ENCODE measurements at places on chromosomes 11 and 22.

DNA sequence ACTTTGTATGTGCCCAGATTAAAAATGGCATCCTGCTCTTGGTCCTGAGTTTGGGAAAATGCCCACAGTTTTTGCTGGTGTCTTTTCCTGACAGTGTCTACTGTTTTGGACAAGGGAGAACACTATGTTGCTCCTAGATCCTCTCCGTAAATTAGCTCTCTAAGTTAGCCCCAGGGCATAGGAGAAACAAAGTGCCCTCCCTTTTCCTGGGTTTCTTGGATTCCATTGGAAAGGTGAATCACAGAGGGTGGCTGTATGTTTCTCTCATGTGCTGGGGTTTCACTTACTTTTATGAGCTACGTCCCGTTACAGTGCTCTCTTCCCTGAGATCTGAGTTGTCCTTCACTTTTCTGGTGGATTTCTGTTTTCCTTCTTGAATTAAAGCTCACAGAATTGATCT is 782.8 kb downstream of the CNTN5 start:
- DNase-seq: no peak

- no peak for DNase-seq
Observed at GRCh38 chr11:60184824-60185511, 2.1 kb upstream of the MS4A6A start.

- DNase-seq: no peak
Observed at GRCh38 chr22:23684026-23684425, 6.8 kb upstream of the RGL4 start.

GRCh38 chr11:103109818-103110388 is 677 bp downstream of the DYNC2H1 start:
- DNase-seq: peak; percentile 60

DNA sequence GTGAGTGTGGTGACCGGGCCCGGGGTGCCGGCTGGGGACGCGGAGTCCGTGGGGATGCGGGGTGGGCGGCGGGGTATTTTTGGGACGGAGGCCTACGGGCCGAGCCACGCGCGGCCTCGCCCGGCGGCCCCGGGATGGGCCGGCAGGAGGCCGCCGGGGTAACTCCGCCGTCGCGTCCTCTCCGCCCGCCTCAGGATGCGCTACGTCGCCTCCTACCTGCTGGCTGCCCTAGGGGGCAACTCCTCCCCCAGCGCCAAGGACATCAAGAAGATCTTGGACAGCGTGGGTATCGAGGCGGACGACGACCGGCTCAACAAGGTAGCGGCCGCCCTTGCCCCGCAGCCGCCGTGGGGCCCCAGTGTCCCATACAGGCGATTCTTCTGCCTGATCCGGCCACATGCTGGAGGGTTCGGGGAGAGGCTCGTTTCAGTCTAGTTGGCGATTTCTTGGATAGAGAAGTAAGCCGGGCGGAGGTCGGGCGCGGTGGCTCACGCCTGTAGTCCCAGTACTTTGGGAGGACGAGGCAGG is 337 bp downstream of the RPLP2 start:
- no peak for DNase-seq

DNA sequence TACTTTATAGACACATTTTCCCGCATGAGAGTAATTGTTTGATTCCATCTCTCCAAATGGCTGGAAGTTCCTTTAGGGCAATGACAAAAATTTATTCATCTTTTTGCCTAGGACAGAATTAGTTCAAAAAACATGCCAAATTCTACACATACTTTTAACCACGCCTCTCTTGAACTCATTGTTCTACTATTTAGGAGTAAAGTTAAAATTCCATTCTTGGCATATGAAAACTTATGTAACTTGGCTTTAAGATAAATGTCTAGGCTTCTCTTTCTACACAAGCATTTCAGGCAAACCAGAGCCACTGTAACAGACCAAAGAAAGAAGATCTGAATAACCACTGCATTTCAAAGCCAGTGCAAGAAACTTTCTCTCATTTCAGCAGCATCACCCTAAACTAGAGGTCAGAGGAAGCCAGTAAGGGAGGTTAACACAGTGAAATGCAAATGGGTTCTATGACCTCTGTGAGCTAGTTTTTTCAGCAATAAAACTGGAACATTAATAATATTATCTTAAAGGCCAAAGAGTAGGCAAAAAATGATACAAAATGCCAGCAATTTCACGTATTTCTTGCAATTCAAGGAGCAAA is 73.0 kb downstream of the RSF1 start:
- DNase-seq: no peak

DNA sequence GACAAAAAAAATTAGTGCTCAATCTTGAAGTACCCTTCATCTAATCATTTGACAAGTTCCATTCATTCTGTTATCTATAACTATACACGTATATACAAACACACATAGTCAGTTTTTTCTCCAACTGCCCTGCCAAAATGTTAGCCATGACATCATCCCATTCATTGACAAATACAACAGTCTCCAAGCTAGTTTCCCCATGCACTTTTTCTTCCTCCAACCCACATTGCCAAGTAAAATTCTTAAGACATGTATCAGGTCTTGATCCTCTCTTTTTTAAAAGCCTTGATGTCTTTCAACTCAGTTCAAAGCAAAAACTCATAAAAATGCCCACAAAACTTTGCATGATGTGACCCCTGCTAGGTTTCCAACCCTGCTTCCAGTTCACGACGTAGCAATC is 58.1 kb downstream of the DDI1 start:
- no peak for DNase-seq

DNA sequence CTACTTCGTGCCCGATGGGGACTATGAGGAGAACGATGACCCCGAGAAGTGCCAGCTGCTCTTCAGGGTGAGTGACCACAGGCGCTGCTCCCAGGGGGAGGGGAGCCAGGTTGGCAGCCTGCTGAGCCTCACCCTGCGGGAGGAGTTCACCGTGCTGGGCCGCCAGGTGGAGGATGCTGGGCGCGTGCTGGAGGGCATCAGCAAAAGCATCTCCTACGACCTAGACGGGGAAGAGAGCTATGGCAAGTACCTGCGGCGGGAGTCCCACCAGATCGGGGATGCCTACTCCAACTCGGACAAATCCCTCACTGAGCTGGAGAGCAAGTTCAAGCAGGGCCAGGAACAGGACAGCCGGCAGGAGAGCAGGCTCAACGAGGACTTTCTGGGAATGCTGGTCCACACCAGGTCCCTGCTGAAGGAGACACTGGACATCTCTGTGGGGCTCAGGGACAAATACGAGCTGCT is 751 bp downstream of the FIBIN start:
- peak; percentile 61 for DNase-seq

GRCh38 chr11:130088919-130089673 is 19.4 kb downstream of the APLP2 start:
- no peak for DNase-seq

DNA sequence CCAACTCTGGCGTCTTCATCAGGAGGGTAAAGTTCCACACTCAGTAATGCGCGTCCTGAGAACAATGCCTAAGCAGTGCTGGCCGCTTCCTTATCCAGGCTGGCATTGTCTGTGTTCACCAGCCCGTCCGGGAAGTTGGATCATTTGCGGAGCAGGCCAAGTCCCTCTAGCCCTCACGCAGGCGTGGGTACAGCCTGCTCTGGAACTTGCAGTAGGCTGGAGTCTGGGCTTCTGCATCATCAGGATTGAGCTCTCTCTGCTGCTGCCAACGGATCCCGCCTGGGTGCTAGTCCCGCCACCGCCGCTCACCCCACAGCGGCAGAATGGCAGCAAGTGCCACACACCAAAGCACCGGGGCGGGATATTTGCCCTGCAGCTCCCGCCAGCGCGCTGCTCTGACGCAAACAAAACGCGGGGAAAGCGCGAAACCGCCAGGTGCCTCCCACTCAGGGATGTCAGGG is 29.0 kb downstream of the GLYATL1 start:
- no peak for DNase-seq

GRCh38 chr11:114026355-114026754 is 33.2 kb upstream of the ZBTB16 start:
- DNase-seq: no peak

DNA sequence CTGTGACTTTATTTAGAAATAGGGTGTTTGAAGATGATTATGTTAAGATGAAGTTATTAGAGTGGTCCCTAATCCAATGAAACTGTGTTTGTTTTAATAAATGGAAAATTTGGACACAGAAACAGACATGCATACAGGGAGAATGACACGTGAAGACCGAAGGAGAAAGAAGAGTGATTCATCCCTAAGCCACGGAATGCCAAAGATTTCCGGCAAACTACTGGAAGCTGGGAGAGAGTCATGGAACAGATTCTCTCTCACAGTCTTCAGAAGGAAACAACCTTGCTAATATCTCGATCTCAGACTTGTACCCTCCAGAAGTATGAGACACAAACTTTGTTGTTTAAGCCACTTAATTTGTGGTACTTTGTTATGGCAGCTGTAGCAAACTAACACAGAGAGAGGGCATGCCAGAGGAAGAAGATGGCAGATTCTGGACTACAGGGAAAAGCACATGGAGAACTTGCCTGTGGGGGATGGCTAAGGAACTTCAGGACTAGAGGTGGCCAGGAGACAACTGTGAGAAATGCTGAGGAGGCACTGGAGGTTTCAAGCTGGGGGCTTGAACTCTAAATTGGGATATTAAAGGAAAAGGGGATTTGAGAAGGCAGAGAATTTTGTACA is 733.5 kb upstream of the CCDC90B start:
- no peak for DNase-seq

GRCh38 chr11:123518496-123519054 is 88.5 kb downstream of the GRAMD1B start:
- no peak for DNase-seq

DNA sequence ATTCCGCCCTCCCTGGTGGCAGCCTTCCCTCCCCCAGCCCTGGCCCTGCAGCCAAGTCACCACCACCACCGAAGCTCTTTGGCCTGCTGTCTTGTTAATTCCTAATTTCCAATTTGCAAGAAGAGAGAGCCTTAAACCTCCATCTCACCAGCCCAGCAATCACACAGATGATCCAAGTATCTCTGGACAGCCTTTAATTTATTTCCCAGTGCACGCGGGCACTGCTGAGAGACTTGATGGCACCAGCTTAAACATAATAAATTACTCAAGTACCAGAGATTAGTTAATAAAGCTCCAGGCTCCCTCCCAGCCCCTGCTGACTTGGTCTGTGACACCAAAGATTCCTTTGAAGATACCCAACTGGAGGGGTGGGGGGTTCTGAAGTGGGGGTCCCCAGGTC is 494.7 kb downstream of the BUD13 start:
- DNase-seq: no peak

GRCh38 chr11:93291110-93291509 is 39.4 kb upstream of the DEUP1 start:
- DNase-seq: no peak

DNA sequence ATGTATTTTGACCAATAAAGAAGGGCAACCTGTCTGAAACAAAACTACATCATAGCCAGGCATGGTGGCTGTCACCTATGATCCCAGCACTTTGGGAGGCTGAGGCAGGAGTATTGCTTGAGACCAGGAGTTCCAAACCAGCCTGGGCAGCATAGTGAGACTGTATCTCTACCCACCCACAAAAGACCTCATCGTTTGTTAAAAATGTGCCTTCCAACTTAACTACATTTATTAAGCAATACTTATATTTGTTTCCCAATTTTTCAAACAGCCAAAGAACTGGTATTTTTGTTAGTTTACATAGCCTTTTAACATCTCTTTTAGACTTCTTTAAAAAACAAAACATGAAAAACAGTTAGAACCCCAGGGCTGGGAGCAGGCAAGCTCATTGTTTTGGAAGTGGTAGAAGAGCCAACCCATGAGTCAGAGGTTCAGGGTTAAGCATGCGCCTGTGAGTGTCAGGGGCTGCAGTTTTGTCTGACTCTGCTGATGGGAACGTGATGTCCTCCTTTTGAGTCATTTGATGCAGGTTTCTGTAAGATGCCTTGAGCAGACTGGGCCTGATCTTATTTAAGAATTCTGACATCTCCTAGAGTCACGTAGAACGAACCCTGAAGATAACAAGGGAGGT is 53.9 kb upstream of the CRTAM start:
- no peak for DNase-seq

DNA sequence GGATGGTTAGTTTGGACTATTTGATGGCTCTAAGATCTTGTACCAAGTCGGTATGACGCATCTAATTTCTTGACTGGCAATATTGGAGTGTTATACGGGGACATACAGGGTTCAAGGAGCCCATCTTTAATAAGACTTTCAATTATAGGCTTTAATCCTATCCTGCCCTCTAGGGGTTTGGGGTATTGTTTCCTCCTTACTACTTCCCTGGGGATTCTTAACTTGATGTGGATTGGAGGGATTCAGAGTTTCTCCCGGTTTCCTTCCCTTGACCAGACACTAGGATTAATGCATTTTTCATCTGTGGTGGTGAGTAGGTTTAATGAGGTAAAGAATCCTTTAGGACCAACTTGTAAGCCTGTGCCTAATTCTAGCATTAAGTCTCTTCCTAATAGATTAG is 18.8 kb downstream of the CYP2D6 start:
- DNase-seq: no peak

DNA sequence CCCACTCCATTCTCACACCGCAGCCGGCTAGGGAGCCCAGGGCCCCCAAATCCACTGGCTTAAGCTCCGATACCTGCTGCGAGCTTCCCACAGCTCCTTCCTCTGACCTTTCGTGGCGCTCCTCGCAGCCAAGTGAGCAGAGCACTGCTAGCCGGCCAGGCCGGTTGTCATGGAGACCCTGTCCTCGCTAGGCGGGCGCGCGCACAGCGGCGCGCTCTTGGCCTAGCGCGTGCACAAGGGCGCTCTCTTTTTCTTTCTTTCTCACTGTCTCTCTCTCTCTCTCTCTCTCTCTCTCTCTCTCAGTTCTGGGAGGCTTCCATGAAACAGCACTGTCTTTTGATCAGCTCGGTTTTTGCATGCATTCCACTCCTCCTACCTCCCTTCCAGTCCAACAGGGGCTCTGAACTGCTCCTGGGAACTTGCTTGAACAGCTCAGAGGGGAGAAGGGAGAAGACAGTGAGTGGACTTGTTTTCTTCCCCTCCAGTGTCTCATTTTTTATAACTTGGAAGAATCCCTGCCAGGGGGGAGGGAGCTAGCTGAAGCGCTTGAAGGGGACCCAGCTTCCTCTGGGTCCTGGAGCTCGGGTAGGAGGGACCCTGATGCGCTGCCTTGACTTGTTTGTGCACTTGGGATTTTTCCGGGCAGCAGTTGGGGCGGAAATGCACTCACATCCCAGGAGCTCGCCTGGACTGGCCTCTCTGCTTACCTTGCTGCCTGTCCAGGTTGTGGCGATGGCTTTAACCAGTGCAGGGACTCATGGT is 100.3 kb upstream of the AKIP1 start:
- DNase-seq: peak; percentile 89

DNA sequence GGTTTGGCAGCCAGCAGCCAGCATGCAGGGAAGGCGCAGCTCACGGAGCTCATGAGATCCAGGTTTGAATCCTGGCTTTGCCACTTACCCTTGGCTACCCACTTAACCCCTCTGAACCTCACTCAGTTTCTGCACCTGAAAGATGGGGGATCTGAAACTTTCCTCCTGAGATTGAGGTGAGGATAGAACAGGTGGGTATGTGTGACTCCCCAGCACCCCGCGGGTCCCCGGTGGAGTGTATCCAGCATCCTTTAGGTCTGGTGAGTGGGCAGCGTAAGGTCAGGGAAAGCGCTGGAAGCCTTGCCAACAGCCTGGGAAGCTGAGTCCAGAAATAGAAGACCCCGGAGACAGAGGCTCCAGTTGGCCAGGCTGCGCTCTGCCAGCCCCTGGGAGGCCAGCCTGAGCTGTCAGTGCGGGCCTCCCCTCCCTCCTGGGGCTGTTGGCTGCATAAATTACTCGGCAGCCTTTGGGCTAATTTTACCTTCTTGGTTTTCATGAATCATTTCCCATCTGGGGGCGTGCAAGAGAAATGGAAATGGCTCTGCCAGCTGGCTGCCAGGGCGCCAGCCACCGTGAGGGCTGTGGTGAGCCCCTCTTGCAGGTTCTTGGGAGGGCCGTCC is 17.6 kb downstream of the PRDM11 start:
- no peak for DNase-seq

Measured in sciatic nerve (tissue), 2 donors.